ENCODE measurements at places on chromosomes 4 and X. TPM values are rescaled to one million over a fixed set of nuclear protein-coding genes. Genes with fewer than 3 reads are reported as not detected.

The IL2RG gene
- total RNA-seq: 12.0 TPM

The GRK4 gene
- total RNA-seq: 5.3 TPM

The ZXDB gene
- total RNA-seq: 6.3 TPM

The DUSP9 gene
- total RNA-seq: not detected

The SEL1L3 gene
- total RNA-seq: 121 TPM

The TKTL1 gene
- total RNA-seq: not detected

The UGT8 gene
- total RNA-seq: 3.7 TPM

The HTRA3 gene
- 18.3 TPM for total RNA-seq

The MBNL3 gene
- total RNA-seq: 21.6 TPM

The SH3BGRL gene
- total RNA-seq: 127 TPM

The PDE5A gene
- total RNA-seq: 46.6 TPM

The PRR32 gene
- total RNA-seq: not detected

The GABRG1 gene
- total RNA-seq: not detected

The GLRA2 gene
- total RNA-seq: not detected

The NXF2B gene
- total RNA-seq: 0.24 TPM

The TCP11X2 gene
- not detected for total RNA-seq

The PDE6B gene
- 10.9 TPM for total RNA-seq

The PAGE1 gene
- not detected for total RNA-seq

The CT83 gene
- total RNA-seq: not detected

The CSAG3 gene
- not detected for total RNA-seq

The CTAG2 gene
- not detected for total RNA-seq

The PNCK gene
- total RNA-seq: 1.1 TPM

The HAND2 gene
- not detected for total RNA-seq

The IGFBP7 gene
- total RNA-seq: 438 TPM

The PPEF2 gene
- total RNA-seq: not detected

The NHSL2 gene
- 15.3 TPM for total RNA-seq

The APLN gene
- total RNA-seq: 6.9 TPM

The SOWAHD gene
- 4.2 TPM for total RNA-seq

The CLIC2 gene
- 45.1 TPM for total RNA-seq

The KLB gene
- 2.2 TPM for total RNA-seq

The MAGEA11 gene
- total RNA-seq: not detected

The ZXDA gene
- total RNA-seq: 3.7 TPM

The FAM184B gene
- 0.06 TPM for total RNA-seq

The GLUD2 gene
- total RNA-seq: 4.0 TPM

The ZNF711 gene
- total RNA-seq: 2.9 TPM
